ENCODE measurements at places on chromosomes 13 and 19. TPM values are rescaled to one million over a fixed set of nuclear protein-coding genes. Genes with fewer than 3 reads are reported as not detected.

DNA sequence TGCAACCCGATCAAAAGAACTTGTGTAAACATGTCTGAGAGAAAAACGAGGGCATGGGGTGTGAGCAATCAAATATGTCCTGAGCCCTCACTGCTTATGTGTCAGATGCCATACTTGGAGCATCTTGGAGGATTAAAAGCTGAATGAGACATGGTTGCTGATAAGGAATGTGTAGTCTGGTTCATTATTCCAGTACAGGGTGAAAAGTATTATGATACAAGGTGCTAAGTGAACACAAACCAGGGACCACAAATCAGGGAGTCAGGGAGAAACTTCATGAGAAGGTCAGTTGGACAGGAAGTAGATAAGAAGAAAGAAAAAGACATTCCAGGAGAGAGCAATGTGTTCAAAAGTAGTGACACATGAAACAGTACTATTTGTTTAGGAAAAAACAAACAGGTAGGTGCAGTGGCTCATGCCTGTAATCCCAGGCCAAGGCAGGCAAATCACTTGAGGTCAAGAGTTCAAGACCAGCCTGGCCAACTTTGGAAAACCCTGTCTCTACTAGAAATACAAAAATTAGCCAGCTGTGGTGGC, 2.0 kb upstream of the RCBTB1 start:
- DNase-seq, result peak; percentile 25

DNA sequence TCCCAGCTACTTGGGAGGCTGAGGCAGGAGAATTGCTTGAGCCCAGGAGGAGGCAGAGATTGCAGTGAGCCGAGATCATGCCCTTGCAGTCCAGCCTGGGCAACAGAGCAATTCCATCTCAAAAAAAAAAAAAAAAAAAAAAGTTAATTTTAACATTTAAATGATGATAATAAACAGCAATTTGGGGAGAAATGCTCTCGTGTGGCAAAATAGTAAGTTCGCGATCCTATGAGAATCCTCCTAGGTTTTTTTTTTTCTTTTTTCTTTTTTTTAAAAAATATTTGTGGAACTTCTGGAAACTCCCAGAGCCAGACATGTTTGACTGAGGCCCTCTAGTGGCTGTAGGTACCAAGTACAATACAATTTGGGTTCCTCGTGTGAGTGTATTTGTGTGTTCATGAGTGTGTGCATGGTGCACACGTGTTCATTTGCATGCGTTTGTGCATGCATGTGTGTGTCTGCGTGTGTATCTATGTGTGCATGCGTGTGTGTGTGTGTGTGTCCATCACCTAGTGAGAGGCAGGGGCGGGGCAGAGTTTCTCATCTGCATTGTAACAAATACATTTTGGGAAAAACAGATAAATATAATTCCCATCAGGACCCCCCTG, 31.2 kb downstream of the TMPRSS9 start:
- DNase-seq, result peak; percentile 52

CSNK1G2 gene
- total RNA-seq, result 111 TPM

FKBP8 gene
- total RNA-seq, result 135 TPM

DNA sequence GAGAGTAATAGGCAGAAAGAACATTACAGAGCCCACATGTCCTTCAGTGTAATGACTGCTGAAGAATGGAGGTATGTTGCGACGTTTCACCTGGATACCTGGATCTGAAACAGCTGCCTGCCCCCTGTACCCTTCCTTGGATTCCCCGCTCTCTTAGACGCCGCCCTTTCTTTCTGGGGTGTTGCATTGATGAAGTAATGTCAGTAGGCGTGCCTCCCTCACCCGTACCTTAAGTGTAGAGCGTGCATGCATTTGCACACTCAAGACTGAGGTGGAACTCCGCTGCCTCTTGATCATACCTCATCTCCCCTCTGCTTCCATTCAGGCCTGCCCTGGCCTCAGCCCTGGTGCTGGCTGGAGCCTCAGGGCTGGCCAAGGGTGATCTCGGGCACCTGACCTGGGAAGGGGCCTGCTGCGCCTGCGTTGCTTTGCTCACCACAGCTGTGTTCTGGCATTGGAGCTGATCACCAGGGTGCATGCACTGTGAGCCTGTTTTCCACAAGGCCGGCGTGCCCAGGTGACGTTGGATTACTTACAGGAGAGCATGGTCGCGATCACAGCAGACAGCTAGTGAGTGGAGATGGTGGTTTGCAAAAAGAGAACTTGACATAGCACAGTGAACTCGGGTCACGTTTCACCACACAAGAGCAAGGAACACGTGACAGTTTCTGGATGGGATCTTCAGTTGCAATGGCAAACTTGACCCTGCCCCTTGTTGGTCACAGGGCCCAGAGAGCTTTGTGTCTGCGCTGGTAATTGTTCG, 99.0 kb downstream of the ARHGEF7 start:
- DNase-seq, result no peak

GRCh38 chr19:40762754-40763470, 11.9 kb downstream of the SNRPA start:
- DNase-seq, result no peak

- peak; percentile 67 for DNase-seq
Observed at GRCh38 chr13:52405767-52406494, at the start of gene THSD1. THSD1 (minus strand) TSS chr13:52406172; CDS start chr13:52402600, 3,572 bp downstream.

ATP8A2 gene
- 0.64 TPM for total RNA-seq

GRCh38 chr13:26656919-26657318, 99.4 kb downstream of the WASF3 start:
- DNase-seq, result peak; percentile 27

- no peak for DNase-seq
Observed at GRCh38 chr19:4010808-4011110, 3.2 kb downstream of the PIAS4 start.

NR2C2AP gene
- total RNA-seq, result 27.3 TPM

RPL28 gene
- 1,703 TPM for total RNA-seq

GRCh38 chr13:52949044-52949443, 79.6 kb upstream of the OLFM4 start:
- DNase-seq, result no peak

- no peak for DNase-seq
Observed at GRCh38 chr13:50993934-50994333, 84.3 kb downstream of the RNASEH2B start.

NLRP5 gene
- not detected for total RNA-seq

GRCh38 chr13:113297370-113298042, 467 bp downstream of the LAMP1 start:
- DNase-seq, result no peak

DNA sequence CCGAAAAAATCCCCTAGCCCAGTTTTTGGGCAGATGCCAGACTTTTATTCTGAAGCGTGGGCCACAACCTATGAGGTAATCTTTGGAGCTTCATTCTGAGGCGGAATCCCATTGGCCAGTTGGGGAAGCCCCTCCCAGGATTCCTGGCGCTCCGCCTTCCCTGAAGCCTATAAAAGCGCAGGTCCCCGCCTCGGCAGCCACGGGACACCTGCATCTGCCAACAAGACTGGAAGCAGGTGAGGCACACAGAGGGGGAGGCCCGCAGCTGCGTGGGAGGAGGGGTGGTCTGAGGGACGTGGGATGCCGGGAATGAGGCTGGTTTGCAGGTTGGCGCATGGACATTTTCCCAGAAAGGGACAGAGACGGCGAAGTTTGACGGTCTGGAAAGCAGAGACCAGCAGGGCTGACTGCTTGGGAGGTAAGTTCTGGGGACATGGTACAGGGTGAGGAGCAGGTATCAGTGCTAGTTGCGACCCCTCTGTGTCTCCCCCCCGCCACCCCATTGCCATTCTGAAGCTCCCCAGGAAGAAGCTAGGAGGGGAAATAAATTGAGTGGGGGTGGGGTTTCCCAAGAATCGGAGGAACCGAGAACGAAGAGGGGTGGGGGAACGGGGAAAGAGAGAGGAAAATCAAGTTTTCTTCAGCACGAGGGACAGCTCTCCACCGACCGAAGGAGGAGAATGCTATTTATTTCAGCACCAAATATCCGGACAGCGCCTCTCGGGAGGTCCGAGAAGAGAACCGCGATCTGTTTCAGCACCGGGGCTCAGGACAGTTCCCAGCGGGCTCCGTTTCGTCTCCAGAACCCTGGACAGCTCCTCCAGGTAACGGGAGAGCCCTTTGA, 22.4 kb upstream of the FEM1A start:
- peak; percentile 28 for DNase-seq

DNA sequence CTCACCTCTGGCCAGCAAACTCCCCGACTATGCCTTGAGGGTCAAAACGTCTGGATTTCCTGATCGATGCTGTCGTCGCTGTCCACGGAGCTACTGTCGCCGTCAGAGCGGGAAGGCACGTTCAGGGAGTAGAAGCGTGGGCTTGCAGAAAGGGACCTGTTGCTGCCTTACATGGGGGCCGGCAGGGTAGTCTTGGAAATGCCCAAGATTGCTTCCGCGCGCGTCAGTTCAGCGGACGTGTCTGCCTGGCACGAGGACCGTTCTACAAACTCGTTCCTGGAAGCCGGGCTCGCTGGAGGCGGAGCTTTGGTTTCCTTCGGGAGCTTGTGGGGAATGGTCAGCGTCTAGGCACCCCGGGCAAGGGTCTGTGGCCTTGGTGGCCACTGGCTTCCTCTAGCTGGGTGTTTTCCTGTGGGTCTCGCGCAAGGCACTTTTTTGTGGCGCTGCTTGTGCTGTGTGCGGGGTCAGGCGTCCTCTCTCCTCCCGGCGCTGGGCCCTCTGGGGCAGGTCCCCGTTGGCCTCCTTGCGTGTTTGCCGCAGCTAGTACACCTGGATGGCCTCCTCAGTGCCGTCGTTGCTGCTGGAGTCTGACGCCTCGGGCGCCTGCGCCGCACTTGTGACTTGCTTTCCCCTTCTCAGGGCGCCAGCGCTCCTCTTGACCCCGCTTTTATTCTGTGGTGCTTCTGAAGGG, 15.4 kb downstream of the RB1 start:
- no peak for DNase-seq

- no peak for DNase-seq
Observed at GRCh38 chr13:50128428-50128931, 113.2 kb downstream of the KCNRG start.

OR10H1 gene
- total RNA-seq, result not detected

PLIN4 gene
- total RNA-seq, result 0.06 TPM

- peak; percentile 47 for DNase-seq
Observed at GRCh38 chr19:43594710-43595604, 977 bp downstream of the IRGQ start.

IL27RA gene
- 22.6 TPM for total RNA-seq

DNA sequence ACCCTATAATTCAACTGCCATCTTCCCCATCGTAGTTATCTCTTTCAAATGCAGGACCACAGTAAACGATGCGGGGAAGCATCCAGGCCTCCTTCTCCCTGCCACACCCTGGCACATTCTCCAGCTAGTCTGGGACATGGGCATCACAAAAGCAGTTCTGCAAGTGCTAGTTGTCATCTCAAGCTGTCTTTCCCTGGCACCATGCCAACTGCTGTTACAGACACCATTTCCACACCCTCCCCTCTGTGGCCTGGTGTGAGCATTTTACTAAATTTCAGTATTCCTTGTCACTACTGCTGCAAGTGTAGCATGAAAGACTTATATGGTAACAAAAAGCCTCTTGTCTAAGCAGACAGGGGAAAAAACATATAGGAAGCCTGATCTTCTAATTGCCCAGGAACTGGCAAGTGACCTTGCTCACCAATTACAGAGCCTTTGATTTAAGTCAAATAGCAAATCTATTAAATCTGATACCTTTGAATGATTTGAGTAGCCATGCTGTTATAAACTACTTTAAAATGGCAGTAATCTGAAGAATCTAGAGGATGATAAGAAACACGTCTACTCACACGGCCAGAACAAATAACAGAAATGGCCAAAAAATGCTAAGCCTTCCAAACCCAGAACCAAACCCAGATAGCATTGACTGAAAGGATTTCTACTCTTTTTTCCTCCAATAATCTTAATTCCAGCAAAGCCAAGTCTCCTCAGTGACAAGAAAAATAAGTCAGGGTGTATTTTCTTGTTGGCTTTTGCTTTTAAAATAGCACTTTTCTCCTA, 179.0 kb downstream of the NUFIP1 start:
- no peak for DNase-seq

DNA sequence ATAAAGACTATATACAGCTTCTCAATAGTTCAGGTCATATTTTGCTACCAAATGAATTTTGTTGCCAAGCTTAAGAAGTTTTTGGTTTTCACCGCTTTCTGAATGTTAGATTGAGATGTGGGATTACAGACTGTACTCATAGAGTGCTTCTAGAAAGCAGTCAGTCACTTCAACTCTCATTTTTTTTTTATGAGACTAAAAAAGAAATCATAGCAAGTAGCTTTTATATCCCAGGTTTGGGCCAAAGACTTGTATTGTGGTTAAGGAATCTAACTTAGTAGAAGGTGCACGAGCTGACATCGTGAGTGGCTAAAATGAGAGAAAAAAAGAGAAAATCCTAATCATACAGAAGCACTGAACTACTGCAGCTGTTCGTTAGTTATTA, 2.2 kb upstream of the USPL1 start:
- no peak for DNase-seq

DNA sequence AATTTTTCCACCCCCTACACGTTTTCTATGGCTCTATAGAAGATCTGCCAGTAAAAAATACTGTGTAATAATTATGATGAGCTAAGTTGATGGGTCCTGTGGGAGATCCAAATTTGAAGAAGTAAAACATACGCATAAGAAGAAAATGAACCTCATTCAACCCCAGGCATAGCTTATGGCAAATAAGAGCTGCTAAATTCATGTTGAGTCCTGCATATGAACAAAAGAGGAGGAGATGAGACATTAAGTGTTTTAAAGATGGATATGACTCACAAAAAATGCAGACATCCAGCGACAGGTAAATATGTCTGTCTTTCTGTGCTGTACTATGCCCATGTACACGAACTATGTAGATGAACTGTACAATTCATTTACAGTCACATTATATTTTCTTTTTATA, 101.9 kb downstream of the LIG4 start:
- DNase-seq, result no peak

DNA sequence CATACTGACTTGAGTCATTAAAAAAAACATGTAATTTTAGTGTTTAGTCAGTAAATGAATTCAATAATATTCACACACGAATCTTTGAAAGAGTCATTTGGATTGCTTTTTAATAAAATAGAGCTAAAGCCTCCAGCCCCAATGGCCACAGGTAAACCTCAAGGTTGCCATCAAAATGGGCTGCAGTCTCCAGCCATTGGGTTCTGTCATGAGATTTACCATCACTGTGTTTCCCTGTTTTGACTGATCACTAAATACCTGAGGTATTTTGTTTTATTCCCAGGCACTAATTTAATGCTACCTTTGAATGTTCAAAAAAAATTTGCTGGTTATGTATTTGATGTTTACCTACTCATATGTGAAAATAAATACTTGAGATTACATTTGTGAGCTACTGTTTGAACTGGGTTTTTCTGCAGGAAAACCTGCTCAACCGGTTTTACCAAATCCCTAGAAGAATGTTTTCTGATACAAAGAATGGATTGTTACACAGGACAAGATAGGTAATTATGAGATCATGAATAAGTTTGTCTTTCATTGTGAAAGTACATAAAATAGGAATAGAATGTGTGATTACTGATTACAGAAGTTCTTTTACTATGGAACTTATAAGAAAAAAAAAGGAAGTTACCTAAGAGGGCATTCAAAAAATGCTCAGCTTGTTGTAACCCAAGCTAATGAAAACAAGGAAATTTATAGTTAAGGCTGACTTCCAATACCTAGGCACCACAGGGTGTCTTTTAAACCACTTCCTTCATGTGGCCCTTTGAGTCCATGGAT, 391.3 kb downstream of the EFNB2 start:
- peak; percentile 23 for DNase-seq

GRCh38 chr13:40518481-40518882, 148.0 kb downstream of the FOXO1 start:
- no peak for DNase-seq
